CD4-positive, alpha-beta memory T cell (primary cell): ENCODE measurements at places on chromosomes 3 and 15. TPM values are rescaled to one million over a fixed set of nuclear protein-coding genes. Genes with fewer than 3 reads are reported as not detected.
A peak's percentile ranks its signal among the peaks of the same experiment; 100 is the strongest.

RLBP1 gene
- not detected for total RNA-seq

MUC20 gene
- 12.5 TPM for total RNA-seq

HRH1 gene
- total RNA-seq = 0.81 TPM

ERC2 gene
- not detected for total RNA-seq

MASP1 gene
- not detected for total RNA-seq

MCF2L2 gene
- 6.5 TPM for total RNA-seq

TJP1 gene
- not detected for total RNA-seq

CPLX3 gene
- not detected for total RNA-seq

RHOV gene
- not detected for total RNA-seq

ADPRH gene
- total RNA-seq = 1.2 TPM

SLC28A1 gene
- total RNA-seq = not detected

ANKUB1 gene
- total RNA-seq = not detected

KCNAB1 gene
- not detected for total RNA-seq

SCN11A gene
- 0.08 TPM for total RNA-seq

GRCh38 chr3:137963463-137963862 lies 46.5 kb upstream of the CLDN18 start:
- no peak for DNase-seq

- no peak for DNase-seq
Observed at GRCh38 chr3:57793737-57794187, 37.7 kb downstream of the SLMAP start.

- DNase-seq = no peak
Observed at GRCh38 chr3:123336001-123336400, 112.9 kb downstream of the ADCY5 start.

DNA sequence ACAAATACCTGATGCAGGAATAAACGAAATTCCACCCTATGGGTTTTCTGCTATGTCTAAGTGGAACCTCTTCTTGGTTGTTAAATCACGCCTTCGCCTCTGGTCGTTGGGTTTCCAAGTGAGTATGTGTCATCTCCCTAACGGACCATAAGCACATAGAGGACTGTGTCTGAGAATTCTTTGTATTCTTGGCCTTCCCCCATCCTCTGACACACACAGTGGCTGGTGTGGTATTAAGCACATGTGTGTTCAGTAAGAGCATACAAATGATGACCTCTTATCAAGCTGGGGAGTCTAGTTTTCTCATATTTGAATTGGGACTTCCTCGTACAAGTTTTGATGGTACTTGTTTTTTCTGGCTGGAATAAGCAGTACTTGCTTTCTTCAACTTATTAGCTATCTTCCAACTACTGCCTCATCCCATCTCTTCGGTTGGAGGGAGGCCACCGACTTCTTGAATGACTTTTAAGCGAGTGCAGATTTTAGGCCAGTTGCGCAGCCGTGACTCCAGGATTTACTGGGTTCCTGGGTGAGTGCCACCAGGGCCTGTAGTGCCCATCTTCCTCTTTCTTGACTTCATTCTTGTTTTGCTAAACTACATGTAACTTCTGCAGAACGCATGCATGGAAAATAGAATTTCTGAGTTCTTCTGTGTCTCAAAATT lies 240.2 kb downstream of the ADAMTS17 start:
- no peak for DNase-seq

DNA sequence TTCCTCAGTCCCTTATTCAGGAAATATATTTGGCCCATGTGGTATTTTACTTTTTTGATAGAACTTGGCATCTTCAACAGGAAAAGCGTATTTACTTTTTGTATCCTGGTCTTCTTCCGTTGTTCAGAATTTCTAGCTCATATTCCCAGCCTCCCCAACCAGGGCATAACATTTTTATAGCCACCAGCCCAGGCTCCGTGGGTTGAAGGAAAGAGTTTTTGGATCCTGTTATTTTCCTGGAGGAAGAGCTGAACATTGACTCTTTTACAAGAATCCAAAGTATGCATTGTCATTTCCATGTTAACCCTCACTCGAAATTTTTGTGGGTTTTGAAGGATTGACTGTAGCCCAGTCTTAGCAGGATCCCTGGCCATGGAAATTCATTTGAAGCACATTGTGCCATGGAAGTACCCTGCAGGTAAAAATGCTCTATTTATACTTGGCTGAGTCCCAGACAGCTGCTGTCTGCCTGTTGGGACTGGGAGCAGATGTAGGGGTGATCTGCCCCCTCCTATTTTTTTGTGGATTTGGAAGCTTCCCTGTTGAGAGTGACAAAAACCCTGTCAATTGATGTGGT lies 98.8 kb downstream of the AKAP13 start:
- DNase-seq = no peak

- DNase-seq = no peak
Observed at GRCh38 chr3:29070959-29071634, 209.8 kb upstream of the RBMS3 start.

GRCh38 chr15:69748576-69749185 lies 296.1 kb downstream of the RPLP1 start:
- DNase-seq = no peak

DNA sequence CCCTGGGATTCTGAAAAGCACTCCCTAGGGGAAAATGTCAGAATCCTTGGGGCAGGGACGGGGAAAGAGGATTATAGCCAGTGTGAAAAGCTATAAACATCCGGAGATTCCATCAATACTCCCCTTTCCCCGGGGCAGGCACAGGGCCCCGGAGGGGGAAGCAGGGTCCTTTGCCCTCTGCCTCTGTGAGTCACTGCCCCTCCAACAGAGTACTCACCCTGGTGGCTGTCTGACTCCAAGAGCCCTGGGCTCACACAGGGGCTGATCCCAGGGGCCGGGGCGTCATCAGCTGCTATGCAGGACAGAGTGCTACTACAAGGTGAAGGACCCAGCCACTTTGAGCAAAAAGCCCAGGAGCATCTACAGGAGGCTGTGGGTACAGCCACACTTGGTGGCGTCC lies 133.0 kb upstream of the PRR20G start:
- no peak for DNase-seq

DNA sequence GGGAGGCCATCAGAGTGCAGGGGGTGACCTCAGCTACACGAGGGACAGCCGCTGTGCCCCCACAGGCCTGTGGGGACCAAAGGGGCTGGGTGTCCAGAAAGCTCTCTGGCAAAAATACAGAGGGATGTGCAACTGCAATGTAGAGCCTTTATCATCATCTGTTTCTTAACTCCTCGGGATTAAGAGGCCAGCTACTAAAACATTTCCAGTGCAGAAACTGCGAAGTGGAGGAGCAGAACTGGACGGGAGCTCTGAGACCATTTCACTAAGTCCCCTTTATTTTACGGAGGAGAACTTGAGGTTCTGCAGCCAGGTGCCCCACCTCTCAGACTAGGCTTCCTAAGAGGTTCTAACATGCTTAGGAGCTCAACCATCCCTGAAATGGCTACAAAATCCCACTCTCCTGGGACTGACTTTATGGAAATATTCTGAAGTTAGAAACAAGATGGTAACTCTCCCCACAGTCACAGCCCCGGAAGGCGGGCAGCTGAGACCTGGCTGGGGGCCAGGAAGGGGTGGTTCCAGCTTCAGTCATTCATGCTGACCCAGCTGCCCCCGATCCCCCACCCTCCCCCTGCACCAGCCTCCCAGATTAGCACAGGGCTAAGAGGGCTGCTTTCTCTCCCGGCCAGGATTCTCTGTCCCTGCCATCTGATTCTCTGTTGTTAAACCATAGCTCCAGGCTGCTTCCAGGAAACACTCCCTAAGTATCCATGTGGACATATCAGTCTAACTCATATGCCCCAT lies 40.3 kb downstream of the UMPS start:
- no peak for DNase-seq

GRCh38 chr3:69085833-69086722 lies 1.3 kb downstream of the ARL6IP5 start:
- peak; percentile 80 for DNase-seq

- DNase-seq = no peak
Observed at GRCh38 chr3:58666683-58667082, at the start of gene FAM3D. Gene FAM3D (minus strand): TSS chr3:58666774. CDS start chr3:58655563, 11,211 bp downstream.

DNA sequence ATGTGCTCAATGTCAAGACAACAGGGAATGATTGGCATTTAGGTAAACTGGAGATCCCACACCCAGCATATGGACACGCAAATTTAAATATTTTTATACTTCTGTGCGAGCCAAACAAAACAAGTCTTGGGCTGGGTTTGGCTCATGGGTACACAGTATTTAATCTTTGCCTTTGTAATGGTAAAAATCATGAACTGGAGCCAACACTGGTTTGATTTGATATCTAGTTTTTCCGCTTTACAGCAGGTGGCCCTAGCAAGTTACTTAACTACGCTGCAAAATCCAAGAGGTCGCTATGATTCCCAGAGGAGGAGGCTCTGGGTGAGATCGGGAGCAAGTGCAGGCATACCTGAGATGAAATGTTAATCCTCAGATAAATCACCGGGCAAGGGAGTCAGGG lies 207.9 kb upstream of the SATB1 start:
- no peak for DNase-seq

GRCh38 chr3:178513546-178514380 lies 22.5 kb upstream of the KCNMB2 start:
- no peak for DNase-seq

GRCh38 chr15:82877825-82878224 lies 68.4 kb downstream of the WHAMM start:
- no peak for DNase-seq

DNA sequence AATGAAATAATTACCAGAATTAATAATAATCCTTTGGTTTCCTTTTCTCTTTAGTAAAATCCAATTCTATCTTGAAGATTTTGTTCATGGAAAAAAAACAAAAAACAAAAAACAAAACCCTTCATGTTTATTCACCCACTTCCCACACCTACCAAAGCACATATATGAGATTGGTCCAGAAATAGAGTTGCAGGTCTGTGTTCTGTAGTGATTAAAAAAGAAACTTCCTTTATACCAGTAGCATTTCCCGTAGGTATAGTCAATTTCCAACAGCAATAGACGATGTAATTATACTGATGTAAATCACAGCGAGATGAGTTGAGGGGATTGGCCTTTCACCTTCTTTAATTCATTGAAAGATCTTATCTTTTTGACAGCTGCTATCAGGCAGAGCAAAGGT lies 194.6 kb downstream of the SOX2 start:
- no peak for DNase-seq

GRCh38 chr3:152595975-152596821 lies 238.7 kb upstream of the P2RY1 start:
- DNase-seq = peak; percentile 6

DNA sequence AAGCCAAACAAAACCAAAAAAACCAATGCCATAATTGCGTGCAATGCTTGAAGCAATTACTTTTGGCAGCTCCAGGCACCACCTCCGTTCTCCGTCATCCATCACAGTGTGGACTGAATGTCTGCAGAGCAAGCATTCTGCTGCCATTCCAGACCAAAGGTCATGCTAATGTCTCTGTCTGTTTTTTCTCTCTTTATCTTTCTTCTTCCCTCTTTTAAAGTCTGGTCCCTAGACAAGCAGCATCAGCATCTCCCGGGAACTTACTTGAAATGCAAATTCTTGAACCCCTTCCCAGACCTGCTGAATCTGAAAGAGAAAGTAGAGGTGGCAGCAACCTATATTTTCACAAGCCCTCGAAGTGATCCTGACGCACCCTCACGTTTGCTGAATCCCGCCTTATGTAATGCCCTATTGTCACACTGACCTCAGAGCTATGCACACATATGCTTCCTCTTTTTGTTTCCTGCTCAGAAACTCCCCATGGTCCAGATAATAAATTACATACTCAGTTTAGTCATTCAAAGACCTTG lies 297.3 kb upstream of the PROK2 start:
- DNase-seq = no peak

GRCh38 chr3:184375747-184376461 lies 2.1 kb downstream of the THPO start:
- no peak for DNase-seq

GRCh38 chr15:67181221-67181639 lies 73.2 kb downstream of the AAGAB start:
- no peak for DNase-seq

GRCh38 chr3:65577843-65578430 lies 460.8 kb downstream of the MAGI1 start:
- DNase-seq = no peak

GRCh38 chr3:135868801-135869200 lies 96.7 kb upstream of the PPP2R3A start:
- no peak for DNase-seq

DNA sequence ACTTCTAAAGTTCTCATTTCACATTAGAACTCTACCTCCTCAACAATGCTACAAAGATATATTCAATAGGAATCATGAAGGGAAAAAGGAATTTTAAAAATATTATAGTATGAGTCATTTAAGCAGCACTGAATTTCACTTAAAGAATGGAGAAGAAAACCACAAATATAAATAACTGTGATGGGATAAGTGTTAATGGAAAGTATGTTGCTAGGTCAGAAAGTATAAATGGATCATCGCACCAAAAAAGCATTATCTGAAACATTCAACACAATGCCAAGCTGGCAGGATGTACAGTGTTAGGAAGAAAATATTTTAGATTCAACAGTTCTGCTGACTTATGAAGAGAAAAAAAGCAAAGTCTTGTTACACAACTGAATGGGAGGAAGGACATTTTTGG lies 101.4 kb downstream of the TFG start:
- no peak for DNase-seq

DNA sequence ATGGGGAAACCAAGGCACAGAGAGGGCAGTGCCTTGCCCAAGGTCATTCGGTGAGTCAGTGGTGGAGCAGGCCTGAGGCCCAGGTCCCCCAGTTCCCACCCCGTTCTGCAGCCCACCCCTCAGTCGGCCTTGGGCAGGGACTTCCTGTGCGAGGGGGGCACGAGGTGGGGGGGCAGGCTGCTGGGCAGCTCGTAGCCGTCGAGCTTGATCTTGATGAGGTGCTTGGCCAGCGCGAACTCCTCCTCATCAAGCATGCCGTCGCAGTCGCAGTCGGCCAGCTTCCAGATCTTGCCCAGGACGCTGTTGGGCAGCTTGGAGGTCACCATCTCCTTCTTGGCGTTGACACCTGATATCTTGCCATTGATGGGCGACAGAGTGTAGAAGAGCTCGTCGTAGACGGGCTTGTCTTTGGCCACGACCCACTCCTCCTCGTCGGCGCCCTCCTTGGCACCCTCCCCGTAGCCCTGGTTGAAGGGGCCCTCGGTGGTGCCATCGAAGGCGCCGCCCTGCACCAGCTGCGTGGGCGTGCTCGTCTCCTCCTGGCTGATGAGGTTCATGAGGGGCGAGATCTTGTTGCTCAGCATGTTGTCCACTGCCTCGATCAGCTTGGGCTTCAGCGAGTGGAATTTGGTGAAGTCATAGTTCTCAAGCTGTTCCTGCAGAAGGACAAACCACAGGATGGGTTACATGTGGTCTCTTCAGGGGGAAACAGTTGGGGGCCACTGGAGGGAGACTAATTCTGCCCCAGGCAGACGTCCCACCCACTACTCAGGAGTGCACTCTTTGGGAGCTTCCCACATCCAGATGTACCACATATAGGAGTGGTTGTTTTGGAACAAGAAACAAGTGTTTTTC lies 6.9 kb upstream of the SPTBN5 start:
- no peak for DNase-seq

- no peak for DNase-seq
Observed at GRCh38 chr3:30140356-30141075, 465.9 kb upstream of the TGFBR2 start.
